ENCODE measurements at places on chromosomes 3 and 15. TPM values are rescaled to one million over a fixed set of nuclear protein-coding genes. Genes with fewer than 3 reads are reported as not detected.

Gene NR1I2
- 0.07 TPM for total RNA-seq

Gene CDHR4
- not detected for total RNA-seq

DNA sequence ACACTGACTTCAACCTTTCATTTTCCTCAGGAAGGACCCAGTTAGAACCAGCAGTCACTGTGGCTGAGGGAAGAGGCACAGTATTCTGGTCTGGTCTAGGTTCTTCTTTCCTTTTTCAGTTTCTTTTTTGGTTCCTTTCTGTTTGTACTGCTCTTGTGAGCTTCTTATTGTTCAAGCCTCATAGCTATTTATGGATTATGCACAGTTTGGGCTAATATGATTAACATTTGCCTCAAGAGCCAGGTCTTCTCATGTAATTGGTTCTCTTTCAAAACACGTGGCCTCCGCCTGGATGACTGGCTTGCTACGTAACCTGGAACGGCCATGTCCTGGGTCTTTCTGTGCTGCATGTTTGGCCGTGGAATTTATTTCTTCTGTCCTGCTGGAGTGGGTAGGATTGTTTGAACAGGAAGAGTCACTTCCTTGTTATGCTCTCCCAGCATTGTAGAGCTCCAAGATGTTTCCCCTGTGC lies 43.3 kb downstream of the RBMS3 start:
- peaks cover 15% of the 10 kb centered on the region for H3K4me1 ChIP-seq
- no peak for DNase-seq
- H3K4me3 ChIP-seq, result no peak overlapping the region
- H3K27me3 ChIP-seq, result no peaks in the 10 kb centered on the region
- no peak overlapping the region for H3K27ac ChIP-seq

GRCh38 chr3:44105571-44105970 lies 136.1 kb upstream of the TOPAZ1 start:
- H3K4me3 ChIP-seq, result no peak overlapping the region
- no peaks in the 10 kb centered on the region for H3K36me3 ChIP-seq
- H3K4me1 ChIP-seq, result peaks cover 19% of the 10 kb centered on the region
- peaks cover 33% of the 10 kb centered on the region for H3K27me3 ChIP-seq
- no peak for DNase-seq

- peaks cover 13% of the 10 kb centered on the region for H3K4me1 ChIP-seq
- no peaks in the 10 kb centered on the region for H3K27me3 ChIP-seq
- H3K27ac ChIP-seq, result no peak overlapping the region
- peaks cover 4% of the 10 kb centered on the region for H3K36me3 ChIP-seq
- no peak overlapping the region for H3K4me3 ChIP-seq
Observed at GRCh38 chr3:117893638-117894037, 1141.0 kb downstream of the IGSF11 start.
